ENCODE measurements at places on chromosomes 6 and 20. TPM values are rescaled to one million over a fixed set of nuclear protein-coding genes. Genes with fewer than 3 reads are reported as not detected.

Gene NOTCH4
- 1.3 TPM for polyA plus RNA-seq

Gene GGTLC1
- not detected for polyA plus RNA-seq

Gene HLA-DRB1
- polyA plus RNA-seq, result not detected

Gene IMPG1
- polyA plus RNA-seq, result 0.34 TPM

Gene PPP1R3G
- polyA plus RNA-seq, result 0.55 TPM

Gene SEL1L2
- polyA plus RNA-seq, result 2.1 TPM

Gene IL20RA
- polyA plus RNA-seq, result 91.5 TPM

Gene SYS1
- polyA plus RNA-seq, result 21.0 TPM

Gene LY6G6C
- polyA plus RNA-seq, result not detected

Gene OR2B6
- polyA plus RNA-seq, result not detected

Gene TBCC
- polyA plus RNA-seq, result 10.3 TPM

Gene VGLL2
- polyA plus RNA-seq, result not detected

Gene ADGRF5
- polyA plus RNA-seq, result not detected

Gene DDX43
- polyA plus RNA-seq, result not detected

Gene CRYBG1
- polyA plus RNA-seq, result 3.1 TPM

Gene ENPP5
- 295 TPM for polyA plus RNA-seq

Gene ADGRF1
- not detected for polyA plus RNA-seq

Gene TRIM10
- not detected for polyA plus RNA-seq

Gene AK9
- 25.7 TPM for polyA plus RNA-seq

Gene RFX6
- polyA plus RNA-seq, result not detected

Gene DEFB112
- polyA plus RNA-seq, result not detected

Gene FAM209B
- 0.99 TPM for polyA plus RNA-seq

Gene TUBB2A
- polyA plus RNA-seq, result 204 TPM

Gene TSPO2
- not detected for polyA plus RNA-seq

Gene C6orf118
- polyA plus RNA-seq, result 3.3 TPM

Gene TCF19
- polyA plus RNA-seq, result 0.15 TPM

Gene GINS1
- not detected for polyA plus RNA-seq

Gene ARMH2
- not detected for polyA plus RNA-seq

Gene ZBP1
- not detected for polyA plus RNA-seq

Gene CLPSL1
- polyA plus RNA-seq, result not detected

Gene TSBP1
- polyA plus RNA-seq, result not detected

Gene NKX2-4
- polyA plus RNA-seq, result not detected

Gene HLA-DMB
- not detected for polyA plus RNA-seq

Gene POM121L2
- polyA plus RNA-seq, result not detected

Gene MYBL2
- not detected for polyA plus RNA-seq

Gene TMEM14B
- polyA plus RNA-seq, result 347 TPM

Gene TMEM217
- 4.2 TPM for polyA plus RNA-seq

Gene KCNG1
- 0.93 TPM for polyA plus RNA-seq

Gene SNX9
- 18.6 TPM for polyA plus RNA-seq

Gene SYCP2L
- polyA plus RNA-seq, result 0.15 TPM

Gene ITPA
- polyA plus RNA-seq, result 8.6 TPM

Gene ID1
- 0.75 TPM for polyA plus RNA-seq

Gene TCFL5
- polyA plus RNA-seq, result 3.9 TPM

Gene PACSIN1
- polyA plus RNA-seq, result 4.6 TPM

Gene METTL24
- polyA plus RNA-seq, result not detected

Gene TFAP2D
- polyA plus RNA-seq, result not detected

Gene HFE
- polyA plus RNA-seq, result 1.9 TPM

Gene MLN
- polyA plus RNA-seq, result not detected

Gene MUC22
- polyA plus RNA-seq, result not detected

Gene ADTRP
- 1.3 TPM for polyA plus RNA-seq

Gene SYNJ2
- polyA plus RNA-seq, result 17.6 TPM

Gene OR12D3
- polyA plus RNA-seq, result not detected

Gene HTR1E
- polyA plus RNA-seq, result 0.58 TPM

Gene LAMA5
- 0.79 TPM for polyA plus RNA-seq

Measured in Purkinje cell (primary cell).